ENCODE measurements at places on chromosomes 5 and 9. TPM values are rescaled to one million over a fixed set of nuclear protein-coding genes. Genes with fewer than 3 reads are reported as not detected.

The HMCN2 gene
- not detected for total RNA-seq

The C8G gene
- 1.1 TPM for total RNA-seq

The PFN3 gene
- total RNA-seq, result not detected

The TAF11L5 gene
- total RNA-seq, result not detected

DNA sequence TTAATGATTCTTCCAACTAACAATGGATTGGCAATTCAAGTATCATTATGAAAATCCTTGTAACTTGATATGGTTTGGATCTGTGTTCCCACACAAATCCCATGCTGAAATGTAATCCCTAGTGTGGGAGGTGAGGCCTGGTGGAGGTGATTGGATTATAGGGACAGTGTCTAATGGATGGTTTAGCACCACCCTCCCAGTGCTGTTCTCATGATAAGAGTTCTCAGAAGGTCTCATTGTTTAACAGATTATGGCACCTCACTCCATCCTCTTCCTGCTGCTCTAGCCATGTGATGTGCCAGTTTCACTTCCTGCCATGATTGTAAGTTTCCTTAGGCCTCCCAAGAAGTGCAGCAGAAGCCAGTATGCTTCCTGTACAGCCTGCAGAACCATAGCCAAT lies 1116.2 kb upstream of the EDIL3 start:
- H3K4me1 ChIP-seq, result no peaks in the 10 kb centered on the region
- no peaks in the 10 kb centered on the region for H3K36me3 ChIP-seq

GRCh38 chr5:102532123-102532522 lies 33.3 kb upstream of the SLCO6A1 start:
- no peaks in the 10 kb centered on the region for H3K27me3 ChIP-seq
- DNase-seq, result no peak
- no peak overlapping the region for H3K27ac ChIP-seq
- H3K4me1 ChIP-seq, result no peaks in the 10 kb centered on the region
- no peak overlapping the region for H3K4me3 ChIP-seq
- no peaks in the 10 kb centered on the region for H3K36me3 ChIP-seq

DNA sequence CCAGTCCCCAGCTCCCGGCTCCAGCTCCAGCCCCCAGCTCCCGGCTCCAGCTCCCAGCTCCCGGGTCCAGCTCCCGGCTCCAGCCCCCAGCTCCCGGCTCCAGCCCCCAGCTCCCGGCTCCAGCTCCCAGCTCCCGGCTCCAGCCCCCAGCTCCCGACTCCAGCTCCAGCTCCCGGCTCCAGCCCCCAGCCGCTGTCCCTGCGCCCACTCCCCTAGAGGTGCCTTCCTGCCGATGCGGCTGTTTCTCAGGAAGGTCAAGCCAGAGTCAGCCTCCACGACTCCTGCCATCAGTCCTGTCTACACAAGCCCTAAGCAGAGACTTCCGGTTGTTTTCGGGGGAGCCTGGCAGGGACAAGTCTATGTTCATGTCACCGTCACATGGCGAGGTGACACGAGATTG lies 74.8 kb downstream of the ZNF354C start:
- no peak for DNase-seq
- no peaks in the 10 kb centered on the region for H3K27me3 ChIP-seq
- H3K4me3 ChIP-seq, result no peak overlapping the region
- no peak overlapping the region for H3K27ac ChIP-seq

GRCh38 chr5:173835661-173836060 lies 52.5 kb upstream of the CPEB4 start:
- H3K4me3 ChIP-seq, result no peak overlapping the region
- no peaks in the 10 kb centered on the region for H3K27me3 ChIP-seq
- no peak for DNase-seq
- no peaks in the 10 kb centered on the region for H3K36me3 ChIP-seq
- H3K27ac ChIP-seq, result no peak overlapping the region

DNA sequence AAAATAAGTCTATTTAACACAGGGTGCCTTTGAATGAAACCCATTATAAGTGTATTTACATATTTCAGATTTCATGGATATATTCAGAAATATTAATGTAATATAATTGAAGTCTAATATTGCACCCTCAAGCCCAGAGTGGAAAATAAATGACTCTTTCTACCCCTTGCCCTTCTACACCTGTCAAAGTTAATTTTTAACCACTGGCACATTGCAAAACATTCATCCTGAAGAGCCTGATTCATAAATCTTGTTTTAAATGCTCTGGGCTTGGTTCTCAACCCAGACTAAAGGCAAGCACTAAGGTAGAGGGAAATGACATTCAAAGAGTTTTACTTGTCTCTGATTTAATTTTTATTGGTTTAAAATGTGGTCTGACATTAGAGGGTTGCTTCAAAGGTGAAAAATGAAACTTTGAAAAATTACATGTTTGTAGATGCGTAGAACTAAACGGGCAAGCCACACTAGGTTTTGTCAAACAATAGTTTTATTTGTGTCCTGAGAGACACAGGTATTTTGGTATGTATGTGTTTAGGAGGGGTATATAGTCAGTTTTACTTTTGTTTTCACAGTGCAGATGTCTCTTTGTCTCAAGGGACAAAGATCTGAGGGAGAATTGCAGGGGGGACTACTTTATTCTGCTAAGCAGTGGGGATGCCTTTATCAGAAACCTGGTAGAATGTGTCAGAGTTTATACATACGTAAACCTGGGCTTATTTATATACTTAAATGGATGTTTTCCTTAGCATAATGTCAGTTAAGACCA lies 69.7 kb downstream of the PIK3R1 start:
- H3K27ac ChIP-seq, result peak overlapping the region; percentile 74
- H3K4me3 ChIP-seq, result peak overlapping the region; percentile 97
- H3K36me3 ChIP-seq, result peaks cover 34% of the 10 kb centered on the region
- peak; percentile 37 for DNase-seq

DNA sequence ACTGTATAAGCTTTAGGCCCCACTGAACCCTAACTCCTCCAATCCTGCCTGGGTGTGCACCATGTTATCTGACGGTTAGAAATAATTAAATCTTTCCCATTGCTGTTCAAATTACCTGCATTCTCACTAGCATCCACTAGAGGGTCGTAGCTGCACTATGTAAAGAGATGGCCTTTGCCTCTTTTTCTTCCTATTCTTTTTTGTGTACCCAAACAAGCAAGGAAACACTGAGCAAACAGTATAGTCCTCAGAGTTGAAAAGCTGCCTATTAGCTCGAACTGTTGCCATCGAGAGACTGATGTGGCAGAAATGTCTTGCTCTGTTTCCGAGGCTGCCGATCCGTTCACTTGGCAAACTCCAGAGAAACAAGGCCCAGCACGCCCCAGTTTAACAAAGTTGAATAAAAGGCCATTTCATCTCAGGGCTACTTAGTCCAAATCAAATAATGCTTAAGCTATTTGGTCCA lies 163.8 kb upstream of the TRPM3 start:
- no peaks in the 10 kb centered on the region for H3K36me3 ChIP-seq
- no peaks in the 10 kb centered on the region for H3K4me1 ChIP-seq
- H3K4me3 ChIP-seq, result no peak overlapping the region
- peaks cover 3% of the 10 kb centered on the region for H3K27me3 ChIP-seq
- DNase-seq, result peak; percentile 23
- H3K27ac ChIP-seq, result no peak overlapping the region

DNA sequence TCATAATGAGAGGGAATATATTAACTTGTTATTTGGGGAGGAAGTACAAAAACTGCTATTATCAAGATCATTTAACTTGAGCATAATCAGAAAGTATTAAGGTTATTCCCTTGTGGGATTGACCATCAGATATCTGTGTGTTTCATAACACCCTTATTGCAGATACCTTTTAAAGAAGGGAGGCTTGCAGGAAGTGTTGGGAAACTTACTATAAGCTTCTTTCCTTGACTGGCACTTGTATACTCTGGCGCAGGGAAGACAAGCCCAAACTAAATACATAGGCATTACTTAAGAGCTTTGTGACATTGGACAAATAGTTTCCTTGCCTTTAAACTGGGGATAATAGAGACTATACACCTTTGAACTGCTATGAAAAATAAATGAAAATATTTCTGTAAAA lies 50.9 kb downstream of the PIK3R1 start:
- peak overlapping the region; percentile 49 for H3K4me3 ChIP-seq
- no peak for DNase-seq
- peaks cover 83% of the 10 kb centered on the region for H3K4me1 ChIP-seq
- H3K36me3 ChIP-seq, result no peaks in the 10 kb centered on the region

DNA sequence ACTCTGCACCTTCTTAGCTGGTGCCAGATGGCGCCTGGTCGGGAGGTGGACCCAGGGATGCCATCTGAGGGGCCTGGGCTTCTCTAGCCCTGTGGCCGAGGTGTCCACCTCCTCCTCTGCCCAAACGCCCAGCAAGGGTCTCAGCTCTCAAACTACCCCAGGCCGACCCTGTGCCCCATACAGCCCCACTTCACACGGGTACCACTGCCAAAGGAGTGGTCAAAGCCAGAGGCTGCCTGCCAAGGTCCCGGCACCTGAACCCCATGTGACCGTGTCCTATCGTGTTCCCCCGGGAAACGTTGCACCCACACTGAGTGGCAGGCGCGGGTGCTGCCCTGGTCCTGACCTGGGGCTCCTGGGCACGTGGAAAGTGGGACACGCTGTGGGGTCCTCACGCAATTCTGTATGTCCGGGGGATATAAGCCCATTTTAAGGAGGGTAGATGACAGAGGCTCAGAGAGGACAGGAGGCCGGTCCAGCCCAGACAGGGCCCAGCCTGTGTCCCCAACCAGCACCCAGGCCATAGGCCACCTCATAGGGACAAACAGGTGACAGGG lies 1.9 kb downstream of the ENTPD8 start:
- peaks cover 12% of the 10 kb centered on the region for H3K4me1 ChIP-seq
- no peak overlapping the region for H3K27ac ChIP-seq
- DNase-seq, result no peak
- H3K27me3 ChIP-seq, result peaks cover 4% of the 10 kb centered on the region

DNA sequence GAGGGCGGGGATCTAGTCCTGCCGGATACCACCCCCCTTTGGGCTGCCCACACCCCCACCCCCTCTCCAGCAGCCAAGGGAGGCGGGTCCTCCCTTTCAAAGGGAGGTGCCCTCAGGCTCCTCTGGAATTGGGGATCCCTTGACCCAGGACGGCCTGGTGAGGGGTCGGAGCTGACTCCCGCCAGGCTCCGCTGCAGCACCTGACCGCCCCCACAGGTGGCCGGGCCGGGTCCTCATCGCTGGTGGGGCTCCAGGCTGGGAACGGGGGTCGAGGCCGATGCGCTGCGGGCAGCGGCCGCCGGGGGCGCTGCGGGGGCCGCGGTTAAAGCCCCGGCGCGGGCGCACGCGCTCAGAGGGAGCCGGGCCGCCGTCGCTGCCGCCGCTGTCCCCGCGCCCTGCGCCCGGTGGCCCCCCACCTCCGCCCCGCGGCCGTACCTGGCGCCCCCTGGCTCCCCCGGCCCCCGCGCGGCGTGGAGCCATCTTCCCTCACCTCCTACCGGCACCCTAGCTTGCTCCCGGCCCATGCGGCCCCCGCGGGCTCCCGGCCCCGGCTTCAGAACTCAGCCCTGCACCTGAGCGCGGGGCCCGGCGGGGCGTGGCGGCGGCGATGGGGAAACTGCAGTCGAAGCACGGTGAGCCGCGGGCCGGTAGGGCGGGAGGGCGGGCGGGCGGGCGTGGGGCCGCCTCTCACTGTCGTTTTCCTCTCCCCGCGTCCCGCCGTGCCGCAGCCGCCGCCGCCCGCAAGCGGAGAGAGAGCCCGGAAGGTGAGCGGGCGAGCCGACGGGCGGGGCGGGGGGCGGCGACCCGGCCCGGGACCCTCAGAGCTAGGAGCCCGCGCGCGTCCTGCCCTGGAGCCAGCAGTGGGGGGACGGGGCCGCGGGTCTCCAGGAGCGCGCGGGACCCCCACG lies at the start of gene NKD2:
Gene NKD2, plus strand, starts transcription at position 352 of the 908 bp plus-strand sequence. Its CDS starts 256 bp downstream, at position 608.
- peaks cover 26% of the 10 kb centered on the region for H3K4me1 ChIP-seq
- H3K27ac ChIP-seq, result no peak within 1 kb of the TSS
- DNase-seq, result no peak
- H3K4me3 ChIP-seq, result no peak within 1 kb of the TSS

- H3K36me3 ChIP-seq, result no peaks in the 10 kb centered on the region
- H3K4me1 ChIP-seq, result no peaks in the 10 kb centered on the region
- H3K4me3 ChIP-seq, result no peak overlapping the region
- no peak overlapping the region for H3K27ac ChIP-seq
These were observed 42.9 kb downstream of the LURAP1L start for GRCh38 chr9:12817702-12818101.

GRCh38 chr9:84357275-84357674 lies 16.7 kb upstream of the SLC28A3 start:
- H3K4me3 ChIP-seq, result no peak overlapping the region
- no peaks in the 10 kb centered on the region for H3K4me1 ChIP-seq
- no peak overlapping the region for H3K27ac ChIP-seq
- H3K27me3 ChIP-seq, result no peaks in the 10 kb centered on the region

DNA sequence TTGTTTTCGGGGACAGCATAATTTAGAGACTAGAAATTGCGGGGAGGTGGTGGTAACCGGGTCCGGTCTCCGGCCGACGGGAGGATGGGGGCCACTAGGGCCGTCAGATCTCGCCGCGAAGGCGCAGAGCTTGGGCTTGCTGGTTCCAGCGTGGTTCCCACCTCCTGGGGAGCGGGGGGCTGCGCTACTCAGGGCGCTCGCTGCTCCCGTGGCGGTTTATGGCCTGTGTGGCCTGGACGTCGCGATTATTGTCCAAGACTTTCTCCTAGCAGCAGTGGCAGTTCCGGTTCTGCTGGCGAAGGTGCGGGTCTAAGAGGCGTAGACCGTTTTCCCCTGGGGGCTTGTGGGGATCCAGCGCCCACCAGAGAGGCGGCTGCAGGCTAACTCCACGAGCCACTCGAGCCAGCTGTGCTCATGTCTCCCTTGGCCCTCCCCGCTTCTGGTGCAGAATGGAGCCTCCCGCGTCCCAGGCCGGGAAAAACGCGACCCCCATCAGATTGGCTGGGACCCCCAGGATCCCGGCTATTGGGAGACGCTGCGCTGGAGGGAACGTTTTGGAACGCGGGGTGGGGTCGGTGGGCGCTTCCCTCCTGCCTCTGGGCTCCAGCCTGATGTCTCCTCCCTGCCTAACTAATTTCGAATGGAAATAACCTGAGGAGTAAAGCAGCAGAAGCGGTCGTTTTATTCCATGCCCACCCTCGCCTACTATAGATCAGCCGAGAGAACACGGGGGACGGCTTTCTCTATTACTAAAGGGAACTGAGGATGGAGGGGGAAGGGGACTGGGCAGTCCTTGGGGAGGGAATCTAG lies 87.1 kb downstream of the ENTREP1 start:
- no peaks in the 10 kb centered on the region for H3K36me3 ChIP-seq
- H3K27me3 ChIP-seq, result no peaks in the 10 kb centered on the region
- H3K4me1 ChIP-seq, result no peaks in the 10 kb centered on the region

The LCN10 gene
- total RNA-seq, result 0.30 TPM

The RUFY1 gene
- 40.4 TPM for total RNA-seq

The TMEM174 gene
- not detected for total RNA-seq

GRCh38 chr9:125878164-125878631 lies 131.0 kb downstream of the PBX3 start:
- no peaks in the 10 kb centered on the region for H3K27me3 ChIP-seq
- no peak overlapping the region for H3K27ac ChIP-seq
- no peaks in the 10 kb centered on the region for H3K4me1 ChIP-seq
- DNase-seq, result no peak

The SLC1A3 gene
- total RNA-seq, result not detected

GRCh38 chr5:82150559-82150958 lies 127.6 kb downstream of the RPS23 start:
- H3K27ac ChIP-seq, result no peak overlapping the region
- no peaks in the 10 kb centered on the region for H3K4me1 ChIP-seq
- no peak for DNase-seq
- no peaks in the 10 kb centered on the region for H3K27me3 ChIP-seq
- H3K36me3 ChIP-seq, result no peaks in the 10 kb centered on the region

- H3K4me1 ChIP-seq, result peaks cover 25% of the 10 kb centered on the region
- H3K4me3 ChIP-seq, result peak overlapping the region; percentile 78
- no peaks in the 10 kb centered on the region for H3K36me3 ChIP-seq
- peaks cover 2% of the 10 kb centered on the region for H3K27me3 ChIP-seq
These were observed 3.0 kb downstream of the ZSWIM6 start for GRCh38 chr5:61334868-61335615.

GRCh38 chr9:101543098-101543735 lies 9.6 kb downstream of the RNF20 start:
- H3K4me3 ChIP-seq, result no peak overlapping the region
- H3K36me3 ChIP-seq, result peaks cover 92% of the 10 kb centered on the region
- DNase-seq, result no peak
- H3K27ac ChIP-seq, result no peak overlapping the region
- H3K4me1 ChIP-seq, result no peaks in the 10 kb centered on the region

All from CD4-positive, CD25-positive, alpha-beta regulatory T cell (primary cell).